ENCODE measurements at places on chromosomes 2 and 18.

DNA sequence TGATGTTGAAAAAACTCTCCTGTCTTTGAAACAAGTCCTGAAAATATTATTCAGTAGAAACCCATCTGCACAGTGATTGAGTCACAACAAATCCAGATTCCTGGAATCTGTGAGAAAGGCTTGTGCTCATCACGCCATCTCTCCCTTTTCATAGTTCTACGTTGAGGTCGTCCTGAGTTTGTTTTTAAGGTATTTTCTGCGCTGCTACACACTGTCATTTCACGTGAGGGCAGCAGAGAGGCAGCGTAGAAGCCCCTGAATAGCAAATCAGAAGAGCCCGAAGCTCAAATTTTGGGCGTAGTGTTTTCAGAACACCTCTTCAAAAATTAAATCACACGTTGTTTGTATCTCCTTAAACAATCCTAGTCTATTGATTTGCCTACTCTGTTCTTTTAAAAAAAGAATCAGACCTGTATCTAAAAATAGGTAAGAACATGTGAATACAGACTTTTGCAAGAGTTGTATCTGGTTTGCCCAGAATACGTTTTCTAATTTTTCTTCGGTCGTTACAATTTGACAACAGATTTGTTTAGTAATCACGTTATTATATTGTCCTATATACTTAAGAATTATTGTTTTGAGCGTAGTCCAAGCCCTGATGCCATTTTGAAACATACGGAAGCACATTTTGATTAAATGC is 61.6 kb upstream of the SLC38A11 start:
- no peak for DNase-seq

DNA sequence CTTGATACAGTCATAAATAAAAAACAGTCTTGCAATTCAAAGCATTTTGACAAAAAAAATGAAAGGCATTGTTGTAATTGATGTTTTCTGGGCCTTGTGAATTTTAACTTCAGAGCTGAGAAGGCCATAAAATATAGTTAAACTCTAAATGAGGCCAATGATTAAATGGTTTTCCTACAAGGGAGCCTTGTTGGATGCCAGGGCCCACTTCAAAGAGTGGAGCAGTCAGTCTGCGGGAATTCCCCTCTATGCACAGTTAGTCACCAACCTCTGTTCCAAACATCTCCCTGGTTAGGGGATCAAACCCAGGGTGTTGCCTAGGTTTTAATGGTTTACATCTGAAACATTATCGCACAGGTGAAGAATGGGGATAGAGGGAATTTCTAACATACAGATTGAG is 143.4 kb downstream of the NCKAP5 start:
- no peak for DNase-seq

GRCh38 chr18:76687304-76687962 is 134.9 kb upstream of the ZNF236 start:
- DNase-seq = no peak

- peak; percentile 93 for DNase-seq
Observed at GRCh38 chr2:63588385-63589147, at the start of the genes MDH1 and WDPCP. Gene MDH1, plus strand, starts transcription at chr2:63588963. Its CDS starts 81 bp downstream, at chr2:63589044. Gene WDPCP, minus strand, starts transcription at chr2:63588477. Its CDS starts 206 bp downstream, at chr2:63588271.

DNA sequence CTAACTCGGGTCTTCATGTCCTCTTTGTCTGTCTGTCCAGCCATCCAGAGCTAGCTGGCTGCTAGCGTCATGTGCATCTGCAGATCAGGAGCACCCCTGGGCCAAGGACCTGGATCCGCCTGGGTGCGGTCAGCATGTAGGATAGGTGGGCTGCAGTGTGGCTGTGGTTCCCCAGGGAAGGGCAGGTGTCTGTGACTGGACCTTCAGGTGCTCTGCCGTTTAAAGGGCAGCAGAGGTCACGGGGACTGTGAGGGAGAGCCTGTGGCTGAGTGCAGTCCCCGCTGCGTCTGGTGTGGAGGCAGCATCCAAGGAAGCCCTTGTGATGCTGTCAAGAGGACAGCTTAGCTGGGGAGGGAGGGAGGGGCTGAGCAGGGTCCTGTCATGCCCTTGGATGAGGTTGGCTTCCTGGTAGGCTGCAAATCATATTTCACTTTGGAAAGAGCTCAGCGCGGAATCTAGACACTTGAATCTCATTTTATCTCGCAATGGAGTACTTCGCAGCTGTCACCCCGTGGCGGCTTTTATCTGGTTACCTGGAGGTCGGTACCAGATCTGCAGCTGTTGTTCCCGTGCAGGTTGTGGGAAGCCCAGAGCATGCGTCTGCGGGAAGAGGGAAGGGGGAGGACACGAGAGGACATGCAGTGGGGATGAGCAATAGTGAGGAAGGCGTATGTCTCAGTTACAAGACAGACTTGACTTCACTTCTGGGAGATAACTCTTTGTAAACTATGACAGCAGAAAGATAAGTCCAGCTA is 5.9 kb upstream of the RALB start:
- no peak for DNase-seq

GRCh38 chr2:105410554-105410953 is 11.7 kb upstream of the FHL2 start:
- DNase-seq = no peak

DNA sequence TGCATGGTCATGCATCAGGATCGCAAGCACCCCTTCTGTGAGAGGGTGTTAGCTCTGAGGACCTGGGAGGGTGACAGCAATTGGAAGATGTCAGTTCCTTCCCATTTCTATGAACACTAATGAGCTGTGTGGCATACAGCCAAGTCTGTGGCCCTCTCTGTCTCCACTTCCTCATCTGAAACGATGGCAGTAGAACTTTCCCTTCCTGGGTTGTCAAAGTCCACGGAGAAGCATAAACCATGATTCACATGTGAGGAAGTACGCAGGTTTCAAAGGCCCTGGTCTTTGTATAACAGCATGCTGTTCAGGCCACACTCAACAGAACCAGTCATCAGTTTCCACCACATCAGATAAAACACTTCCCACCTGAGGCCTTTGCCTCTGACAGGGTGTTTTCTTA is 167.4 kb upstream of the RAB6C start:
- DNase-seq = no peak

DNA sequence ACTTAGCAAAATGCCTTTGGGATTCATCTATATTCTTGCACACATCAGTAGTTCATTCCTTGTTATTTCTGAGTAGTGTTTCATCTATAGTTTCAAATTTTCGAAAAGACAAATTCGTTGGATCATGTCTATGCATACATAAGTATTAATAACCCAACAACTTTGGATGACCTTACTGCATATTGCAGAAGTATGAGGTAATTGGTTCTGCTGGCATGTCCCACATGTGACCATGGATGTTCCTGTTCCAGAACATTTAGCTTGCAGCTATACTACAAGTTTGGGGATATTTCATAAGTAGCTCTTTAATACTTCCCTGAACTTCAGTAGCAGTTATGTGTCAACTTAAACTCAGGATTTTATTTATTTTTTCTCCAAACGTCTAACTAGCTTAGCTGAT is 44.9 kb downstream of the APLF start:
- no peak for DNase-seq

GRCh38 chr2:101706819-101707177 is 9.3 kb downstream of the MAP4K4 start:
- DNase-seq = no peak

GRCh38 chr2:17373741-17374140 is 144.5 kb downstream of the RAD51AP2 start:
- DNase-seq = no peak

DNA sequence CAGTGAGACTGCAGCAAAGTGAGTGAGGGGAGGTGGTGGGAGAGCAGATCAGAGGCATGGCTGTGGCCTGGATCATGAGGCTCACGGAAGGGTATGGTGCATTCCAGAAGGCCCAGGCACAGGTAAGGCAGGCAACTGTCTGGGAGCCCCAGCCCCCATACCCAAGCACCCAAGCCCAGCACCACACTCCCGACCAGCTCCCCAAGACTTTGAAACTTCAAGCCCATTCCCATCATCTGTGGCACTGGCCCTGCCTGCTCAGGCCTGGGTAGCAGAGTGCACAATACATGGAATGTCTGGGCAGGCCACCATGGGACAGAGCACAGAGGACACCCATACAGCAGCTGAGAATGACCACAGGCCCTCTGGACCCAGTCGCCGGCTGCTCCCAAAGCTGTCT is 202.6 kb upstream of the ARL4C start:
- no peak for DNase-seq

DNA sequence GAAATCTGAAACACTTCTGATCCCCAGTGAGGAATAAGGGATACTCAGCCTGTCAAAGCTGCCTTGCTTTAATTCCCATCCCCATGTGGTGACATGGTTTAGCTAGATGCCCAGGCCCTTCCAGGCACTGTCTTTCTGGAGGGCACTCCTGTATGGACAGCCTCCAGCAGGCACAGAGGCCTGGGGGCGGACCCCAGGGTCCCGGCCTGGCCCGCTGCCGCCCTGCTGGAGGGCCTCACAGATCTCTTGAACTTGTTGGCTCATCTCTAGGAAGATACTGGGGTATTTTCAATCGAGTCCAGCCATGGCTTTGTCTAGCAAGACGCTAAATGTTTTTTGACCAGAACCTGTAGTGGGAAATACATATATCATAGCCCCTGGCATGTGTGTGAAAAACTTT is 21.0 kb upstream of the CNNM3 start:
- DNase-seq = no peak

DNA sequence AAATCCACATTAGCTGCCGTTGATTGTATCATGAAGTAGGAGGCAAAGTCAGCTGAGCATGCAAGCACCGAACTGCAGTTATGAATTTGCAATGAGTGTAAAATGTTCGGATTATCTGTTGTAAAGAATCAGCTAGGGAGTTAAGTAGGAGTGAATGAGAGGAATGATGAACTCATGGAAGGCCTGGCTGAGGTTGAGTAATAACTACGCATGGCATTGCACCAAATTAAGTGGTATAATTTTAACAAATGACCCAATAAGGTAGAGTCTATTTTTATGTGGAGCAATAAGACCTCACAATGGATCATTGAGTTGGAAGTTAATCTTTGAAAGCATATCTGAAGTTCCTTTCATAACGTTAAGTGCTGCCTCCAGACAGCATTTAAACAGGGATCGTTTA is 288.2 kb upstream of the CHST9 start:
- no peak for DNase-seq

- no peak for DNase-seq
Observed at GRCh38 chr2:224360801-224361251, 41.1 kb downstream of the FAM124B start.

GRCh38 chr2:96100893-96101304 is 15.5 kb downstream of the ADRA2B start:
- no peak for DNase-seq

GRCh38 chr2:176573612-176574483 is 304.6 kb downstream of the MTX2 start:
- no peak for DNase-seq

- no peak for DNase-seq
Observed at GRCh38 chr2:11051280-11051679, 104.0 kb upstream of the SLC66A3 start.

DNA sequence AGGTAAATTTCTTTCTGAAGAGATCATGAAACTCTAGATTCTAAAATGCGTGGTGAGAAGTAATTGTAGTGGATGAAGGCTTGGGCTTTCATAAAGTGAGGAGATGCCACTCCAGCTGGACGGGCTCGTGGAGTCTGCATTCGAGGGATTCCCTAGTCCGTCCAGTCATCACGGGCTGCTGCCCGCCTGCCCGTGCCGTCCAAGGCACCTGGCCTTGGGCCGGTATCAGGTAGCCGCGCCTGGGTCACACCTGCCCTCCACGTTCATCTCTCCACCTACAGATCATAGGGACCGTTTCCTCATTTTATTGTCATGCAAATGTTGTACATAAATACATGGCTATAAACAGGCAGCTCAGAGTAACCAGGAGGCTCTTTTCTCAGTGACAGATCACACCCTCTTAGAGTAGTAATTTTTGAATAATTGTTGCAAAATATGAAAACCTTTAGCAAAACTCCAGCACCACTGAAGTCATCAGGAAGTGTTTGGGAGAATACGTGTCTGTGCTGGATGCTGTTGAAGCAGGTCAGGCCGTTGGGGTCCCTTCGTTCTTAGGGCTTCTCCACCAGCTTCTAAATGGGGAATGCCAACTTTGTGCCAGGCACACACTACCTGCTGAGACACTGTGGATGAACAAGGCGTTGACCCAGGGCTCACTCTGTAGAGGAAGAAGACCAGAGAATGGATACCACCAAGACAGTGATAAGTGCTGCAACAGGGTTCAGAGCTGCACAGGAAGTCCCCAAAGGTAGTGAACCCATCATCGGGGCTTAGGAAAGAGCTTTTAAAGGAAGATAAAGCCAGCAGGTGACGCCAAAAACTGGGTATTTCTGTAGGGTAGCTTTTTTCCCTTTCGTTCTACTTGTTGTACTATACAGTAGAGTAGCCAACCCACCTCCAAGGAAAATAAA is 112.5 kb downstream of the FAM210A start:
- DNase-seq = no peak

GRCh38 chr18:59276047-59276446 is 2.8 kb upstream of the RAX start:
- no peak for DNase-seq

DNA sequence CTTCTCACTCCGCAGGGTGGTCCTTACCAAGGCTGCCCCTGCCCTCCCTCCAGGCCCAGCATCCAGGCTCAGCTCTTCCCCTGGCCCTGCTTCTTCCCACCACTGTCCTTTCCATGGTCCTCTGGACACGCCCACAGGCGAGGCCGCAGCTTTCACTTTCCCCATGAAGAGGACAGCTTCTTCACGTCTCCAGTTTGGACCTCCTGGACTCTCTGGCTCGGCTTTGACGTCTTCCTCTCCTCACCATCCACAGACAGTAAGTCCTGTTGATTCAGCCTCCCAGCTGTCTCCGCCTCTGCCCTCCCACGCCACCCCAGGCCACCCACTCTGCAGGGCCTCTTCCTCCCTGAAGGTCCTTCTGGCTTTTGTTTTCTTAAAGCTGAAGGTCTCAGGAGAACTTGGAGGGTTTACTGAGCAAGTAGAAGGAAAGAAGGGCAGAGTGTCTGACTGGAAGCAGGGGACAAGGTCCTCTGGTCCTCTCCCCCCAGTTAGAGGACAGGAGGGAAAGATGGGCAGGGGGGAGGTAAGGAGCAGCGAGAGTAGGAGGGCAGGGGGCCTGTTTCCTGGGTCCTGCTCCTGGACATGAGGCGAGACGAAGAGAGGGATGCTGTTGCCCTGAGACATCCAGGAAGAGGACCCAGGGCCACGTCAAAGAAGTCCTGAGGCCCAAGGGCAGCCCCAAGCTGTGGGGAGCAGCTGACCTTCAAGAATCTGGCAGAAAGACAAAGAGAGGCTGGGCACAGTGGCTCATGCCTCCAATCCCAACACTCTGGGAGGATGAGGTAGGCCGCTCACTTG is 24.7 kb upstream of the NMUR1 start:
- no peak for DNase-seq

GRCh38 chr2:26970244-26970927 is at the start of gene MAPRE3:
Gene MAPRE3, plus strand, starts transcription at chr2:26970637. Its CDS starts 51,582 bp downstream, at chr2:27022219.
- DNase-seq = peak; percentile 54

DNA sequence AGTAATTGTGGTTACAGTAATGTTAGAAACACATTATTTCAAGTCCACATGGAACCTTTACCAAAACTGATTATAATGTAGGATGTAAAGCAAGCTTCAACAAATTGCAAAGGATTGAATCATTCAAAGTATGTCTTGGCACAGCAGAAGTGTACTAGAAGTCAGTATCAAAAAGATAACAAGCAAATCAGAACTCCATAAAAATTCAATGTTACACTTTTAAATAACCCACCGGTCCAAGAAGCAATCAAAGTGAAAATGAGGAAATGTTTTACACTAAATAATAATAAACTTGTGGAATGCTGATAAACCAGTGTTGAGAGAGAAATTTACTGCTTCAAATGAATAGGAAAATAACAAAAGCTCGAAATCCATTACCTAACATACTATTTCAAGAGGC is 47.7 kb downstream of the TTC21B start:
- no peak for DNase-seq

All from stimulated activated CD4-positive, alpha-beta T cell treated with anti-CD3 and anti-CD28 coated beads, TNF-alpha, amount 100 ng/mL, for 48 hours (primary cell).